ENCODE measurements at places on chromosomes 3 and 15. TPM values are rescaled to one million over a fixed set of nuclear protein-coding genes. Genes with fewer than 3 reads are reported as not detected.

CTXND1 gene
- total RNA-seq: 0.04 TPM

ROBO2 gene
- 7.1 TPM for total RNA-seq

RAB11A gene
- total RNA-seq: 458 TPM

TUSC7 gene
- total RNA-seq: not detected

ETFA gene
- 79.8 TPM for total RNA-seq

DNA sequence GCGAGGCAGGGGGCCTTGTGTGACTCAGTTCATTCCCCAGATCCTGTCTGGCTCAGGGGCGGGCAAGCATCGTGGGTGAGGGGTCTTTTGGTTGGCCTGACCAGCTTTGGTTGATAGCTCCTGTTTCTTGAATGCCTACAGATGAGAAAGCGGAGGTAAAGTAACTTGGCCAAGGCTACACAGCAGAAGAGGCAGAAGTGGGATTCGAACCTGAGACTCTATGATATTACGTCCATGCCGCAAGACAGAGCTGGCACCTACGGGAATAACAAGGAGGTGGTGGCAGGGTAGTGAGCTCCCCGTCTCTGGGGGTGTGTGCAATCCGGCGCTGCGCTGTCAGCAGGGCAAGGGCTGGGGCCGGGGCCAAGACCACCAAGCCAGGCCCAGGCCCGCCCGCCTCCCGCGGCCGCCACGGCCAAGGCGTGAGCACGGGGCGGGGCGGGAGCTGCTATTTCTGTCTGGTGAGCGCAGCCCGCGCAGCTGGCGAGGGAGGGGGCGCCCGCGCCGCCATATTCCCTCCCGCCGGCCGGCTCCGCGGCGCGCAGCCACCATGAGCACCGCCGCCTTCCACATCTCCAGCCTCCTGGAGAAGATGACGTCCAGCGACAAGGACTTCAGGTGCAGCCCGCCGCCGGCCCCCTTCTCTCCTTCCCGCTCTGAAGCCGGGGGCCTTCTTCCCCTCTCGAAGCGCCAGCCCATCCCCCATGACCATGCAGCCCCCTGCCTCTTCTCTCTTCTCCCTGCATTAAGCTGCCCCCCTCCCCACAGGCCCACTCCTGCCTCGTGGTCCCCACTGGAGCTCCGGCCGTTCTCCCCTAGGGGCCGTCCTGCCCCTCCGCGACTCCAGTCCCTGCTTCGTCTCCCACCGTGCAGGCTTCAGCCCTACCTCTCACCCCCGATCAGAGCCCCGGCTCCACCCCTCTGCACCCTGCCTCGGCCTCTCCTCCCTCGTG, at the start of gene CAND2:
CAND2 (plus strand) TSS at position 510 of the 953 bp plus-strand sequence; CDS start at position 551, 41 bp downstream.
- peak; percentile 64 for ATAC-seq

- ATAC-seq: no peak
Observed at GRCh38 chr3:79011821-79012529, 755.8 kb downstream of the ROBO1 start.

DNA sequence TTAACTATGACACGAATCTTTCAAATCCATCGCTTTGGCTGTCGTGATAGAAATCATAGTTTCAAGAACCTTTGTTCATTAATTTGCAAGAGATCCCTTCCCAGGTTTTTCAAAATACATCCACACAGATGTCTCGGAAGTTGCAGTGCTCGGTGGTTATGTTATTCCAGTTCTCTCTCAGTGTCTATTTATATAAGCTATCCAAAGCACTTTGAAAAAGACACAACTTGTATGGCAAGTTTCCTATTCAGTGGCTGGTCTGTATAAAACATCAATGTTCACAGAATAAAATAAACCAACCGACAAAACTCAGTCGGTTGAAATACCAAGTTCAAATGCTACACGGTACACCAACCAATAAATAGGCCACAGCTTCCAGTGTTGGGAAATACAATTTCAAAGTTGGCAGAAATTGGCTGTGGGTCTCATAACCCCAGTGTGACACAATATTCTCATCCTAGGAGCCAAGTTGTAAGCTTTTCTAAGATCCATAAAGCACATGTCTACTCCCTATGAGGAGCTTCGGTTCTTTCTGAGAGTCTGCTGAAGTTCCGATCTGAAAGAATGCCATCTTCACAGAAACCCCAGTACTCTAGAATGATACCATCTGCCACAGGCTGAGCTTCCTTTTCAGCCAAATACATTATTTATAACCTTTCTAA, 23.7 kb downstream of the SATB1 start:
- ATAC-seq: no peak

DNA sequence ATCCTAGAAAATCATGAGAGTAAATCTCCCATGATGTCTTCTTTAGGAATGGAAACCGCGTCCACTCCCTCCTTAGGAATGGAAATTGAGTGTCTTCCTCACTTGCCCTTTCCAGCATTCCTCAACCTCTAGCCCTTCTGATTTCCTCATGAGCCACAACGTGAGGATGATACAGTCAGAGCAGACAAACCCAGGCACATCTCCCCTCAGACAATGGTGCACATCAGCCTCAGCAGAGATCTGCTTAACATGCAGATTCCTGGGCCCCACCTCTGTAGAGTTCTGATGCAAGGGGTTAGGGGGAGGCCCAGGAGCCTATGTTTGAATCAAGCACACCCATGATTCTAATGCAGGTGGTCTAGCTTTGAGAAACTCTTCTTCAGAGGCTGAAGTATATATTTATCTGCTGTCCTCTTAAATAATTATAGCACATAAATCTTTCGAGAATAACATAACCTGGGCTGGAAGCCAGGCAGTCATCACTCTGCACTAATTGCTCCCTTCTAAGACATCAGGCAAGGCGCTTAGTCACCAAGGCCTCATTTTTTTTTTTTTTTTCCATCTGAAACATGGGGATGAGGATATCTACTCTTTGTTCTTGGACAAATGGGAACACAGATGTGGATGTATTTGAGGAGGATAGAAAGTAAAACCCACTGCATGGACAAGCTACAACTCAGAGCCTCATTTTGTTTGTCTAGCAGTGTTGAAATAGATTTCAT, 81.7 kb downstream of the PRICKLE2 start:
- ATAC-seq: peak; percentile 68

DNA sequence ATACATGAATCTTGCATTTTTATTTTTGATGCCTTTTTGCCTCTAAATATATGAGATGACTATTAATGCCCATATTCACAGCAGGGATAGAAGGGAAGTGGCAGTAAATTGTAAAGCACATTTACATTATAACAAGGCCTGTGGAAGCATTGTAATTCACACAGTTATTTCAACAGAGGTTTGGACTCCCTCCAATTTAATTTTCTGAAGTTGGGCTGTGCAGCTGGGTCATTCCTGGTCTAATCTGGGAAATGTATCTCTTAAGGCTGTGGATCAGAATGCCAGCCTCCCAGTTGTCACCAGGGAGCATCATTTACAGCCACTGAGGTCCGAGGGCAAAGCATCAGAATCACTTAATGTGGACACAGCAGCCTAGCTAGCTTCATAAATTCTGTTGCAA, 434.5 kb downstream of the MFSD1 start:
- ATAC-seq: no peak

DNA sequence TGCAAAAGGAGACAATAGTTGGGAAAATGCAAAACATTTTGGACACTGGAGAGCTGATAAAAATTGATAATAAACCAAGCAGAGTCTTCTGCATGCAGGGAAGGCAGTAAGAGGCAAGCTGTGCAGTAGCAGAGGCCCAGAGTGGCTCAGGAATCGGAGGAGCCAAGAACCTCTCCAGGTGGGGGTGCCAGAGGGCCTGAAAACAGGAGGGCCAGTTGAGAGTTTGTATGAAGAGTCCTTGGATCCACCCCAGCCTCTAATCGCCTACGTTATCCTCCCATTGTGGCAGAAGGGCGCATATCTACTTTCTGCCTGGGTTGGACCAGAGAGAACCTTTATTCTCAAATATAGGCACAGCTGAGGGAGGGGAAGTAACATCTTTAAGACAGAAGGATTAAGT, 48.9 kb upstream of the RBP1 start:
- peak; percentile 83 for ATAC-seq

DNA sequence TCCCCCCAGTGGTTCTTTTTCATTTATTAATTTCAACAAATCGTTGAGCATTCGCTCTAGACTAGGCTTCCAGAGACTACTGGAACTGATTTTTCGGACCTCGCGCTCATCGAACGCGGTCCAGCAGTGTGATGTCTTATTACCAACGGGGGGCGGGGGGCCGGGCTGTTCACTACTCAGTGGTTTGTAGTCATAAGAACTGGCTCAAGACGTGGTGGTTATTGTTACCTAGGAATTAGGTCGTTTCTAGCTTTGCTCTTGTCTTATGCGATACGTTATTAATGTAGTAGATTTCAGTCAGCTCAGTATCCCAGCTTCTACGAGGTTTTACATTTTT, 858 bp downstream of the RBM5 start:
- ATAC-seq: peak; percentile 7

DNA sequence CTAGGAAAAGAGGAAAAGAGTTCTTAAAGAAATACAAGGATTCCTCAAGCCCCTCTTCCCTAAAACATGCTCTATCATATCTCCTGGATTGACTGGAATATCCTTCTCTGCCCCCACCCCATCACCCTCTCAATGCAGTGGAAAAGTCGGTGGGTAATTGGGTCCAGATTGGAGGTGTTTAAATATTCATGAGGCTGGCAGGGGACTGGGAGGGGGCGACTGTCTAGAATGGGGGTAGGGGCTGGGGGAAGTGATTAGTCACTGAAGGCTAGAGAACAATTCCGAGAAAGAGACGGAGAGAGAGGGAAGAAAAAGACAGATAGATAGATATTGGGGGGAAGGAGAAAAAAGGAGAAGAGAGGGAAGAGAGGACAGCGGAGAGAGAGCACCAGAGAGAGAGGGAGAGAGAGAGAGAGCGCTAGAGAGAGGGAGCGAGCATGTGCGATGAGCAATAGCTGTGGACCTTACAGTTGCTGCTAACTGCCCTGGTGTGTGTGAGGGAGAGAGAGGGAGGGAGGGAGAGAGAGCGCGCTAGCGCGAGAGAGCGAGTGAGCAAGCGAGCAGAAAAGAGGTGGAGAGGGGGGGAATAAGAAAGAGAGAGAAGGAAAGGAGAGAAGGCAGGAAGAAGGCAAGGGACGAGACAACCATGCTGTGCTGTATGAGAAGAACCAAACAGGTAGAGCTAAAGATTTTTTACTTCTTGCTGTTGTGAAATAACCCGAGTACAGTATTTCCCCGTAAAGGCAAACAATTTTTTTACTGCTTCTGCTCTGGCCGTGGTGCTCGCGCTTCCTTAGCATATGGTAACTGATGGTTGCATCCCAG, at the start of gene GAP43:
GAP43 (plus strand) TSS at position 467 of the 825 bp plus-strand sequence; CDS start at position 647, 180 bp downstream.
- ATAC-seq: no peak
